Thymus (tissue), 14 donors: ENCODE measurements at places on chromosomes 5 and 9. TPM values are rescaled to one million over a fixed set of nuclear protein-coding genes. Genes with fewer than 3 reads are reported as not detected.
A peak's percentile ranks its signal among the peaks of the same experiment; 100 is the strongest.

DNA sequence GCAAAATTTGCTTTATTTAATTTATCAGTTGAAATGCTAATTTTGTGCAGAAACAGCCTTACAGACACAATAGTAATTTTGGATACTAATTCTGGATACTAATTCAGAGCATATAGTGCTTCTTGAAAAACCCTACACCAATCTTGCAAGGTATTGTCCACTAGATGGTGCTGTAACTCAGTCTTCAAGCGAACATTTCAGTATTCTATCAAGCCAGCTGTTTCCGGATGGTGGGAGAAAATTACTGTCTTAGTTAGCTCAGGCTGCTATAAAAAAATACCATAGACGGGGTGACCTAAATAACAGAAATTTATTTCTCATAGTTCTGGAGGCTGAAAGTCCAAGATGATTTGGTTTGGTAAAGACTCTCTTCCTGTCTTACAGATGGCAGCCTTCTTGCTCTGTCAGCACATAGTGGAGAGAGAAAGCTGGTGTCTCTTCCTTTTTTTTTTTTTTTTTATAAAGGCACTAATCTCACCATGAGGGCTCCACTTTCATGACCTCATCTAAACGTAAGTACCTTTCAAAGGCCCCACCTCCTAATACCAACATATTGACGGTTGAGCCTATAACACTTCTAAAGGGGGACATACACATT, 1306.5 kb upstream of the CDH9 start:
- no peaks in the 10 kb centered on the region for H3K36me3 ChIP-seq
- H3K4me1 ChIP-seq, result no peaks in the 10 kb centered on the region
- H3K27ac ChIP-seq, result no peak overlapping the region
- H3K27me3 ChIP-seq, result no peaks in the 10 kb centered on the region

CER1 gene
- 0.05 TPM for total RNA-seq

DNA sequence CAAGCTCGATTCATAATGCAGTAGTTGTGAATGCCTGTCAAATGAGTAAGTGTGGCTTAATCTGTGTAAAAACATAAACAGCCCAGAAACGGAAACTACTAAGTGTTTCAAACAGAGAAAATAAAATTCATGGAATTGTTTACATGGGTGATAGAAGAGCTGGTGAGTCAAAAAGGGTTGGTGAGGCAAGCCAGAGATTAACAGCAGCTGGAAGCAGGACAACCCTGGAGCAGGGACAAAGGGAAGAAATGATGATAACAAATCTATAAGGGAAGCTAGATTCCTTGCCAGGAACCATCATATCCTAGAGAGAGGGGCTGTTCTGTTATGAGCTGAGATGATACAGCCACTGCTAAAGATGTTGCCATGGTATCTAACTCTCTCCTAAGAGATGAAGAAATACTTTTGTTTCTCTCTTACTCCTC, 18.0 kb upstream of the PRR16 start:
- no peak overlapping the region for H3K4me3 ChIP-seq
- no peaks in the 10 kb centered on the region for H3K36me3 ChIP-seq
- H3K27me3 ChIP-seq, result no peaks in the 10 kb centered on the region
- H3K4me1 ChIP-seq, result no peaks in the 10 kb centered on the region

GRCh38 chr9:117392992-117393391, 21.9 kb downstream of the ASTN2 start:
- H3K27ac ChIP-seq, result no peak overlapping the region
- H3K4me3 ChIP-seq, result no peak overlapping the region
- no peaks in the 10 kb centered on the region for H3K27me3 ChIP-seq
- no peaks in the 10 kb centered on the region for H3K4me1 ChIP-seq
- H3K36me3 ChIP-seq, result no peaks in the 10 kb centered on the region

GRCh38 chr9:136618580-136619547, 43.9 kb upstream of the EGFL7 start:
- H3K36me3 ChIP-seq, result no peaks in the 10 kb centered on the region
- peak overlapping the region; percentile 38 for H3K27ac ChIP-seq
- no peak overlapping the region for H3K4me3 ChIP-seq
- peaks cover 10% of the 10 kb centered on the region for H3K4me1 ChIP-seq

CDKN2A gene
- 1.6 TPM for total RNA-seq

TARS1 gene
- total RNA-seq, result 112 TPM

DNA sequence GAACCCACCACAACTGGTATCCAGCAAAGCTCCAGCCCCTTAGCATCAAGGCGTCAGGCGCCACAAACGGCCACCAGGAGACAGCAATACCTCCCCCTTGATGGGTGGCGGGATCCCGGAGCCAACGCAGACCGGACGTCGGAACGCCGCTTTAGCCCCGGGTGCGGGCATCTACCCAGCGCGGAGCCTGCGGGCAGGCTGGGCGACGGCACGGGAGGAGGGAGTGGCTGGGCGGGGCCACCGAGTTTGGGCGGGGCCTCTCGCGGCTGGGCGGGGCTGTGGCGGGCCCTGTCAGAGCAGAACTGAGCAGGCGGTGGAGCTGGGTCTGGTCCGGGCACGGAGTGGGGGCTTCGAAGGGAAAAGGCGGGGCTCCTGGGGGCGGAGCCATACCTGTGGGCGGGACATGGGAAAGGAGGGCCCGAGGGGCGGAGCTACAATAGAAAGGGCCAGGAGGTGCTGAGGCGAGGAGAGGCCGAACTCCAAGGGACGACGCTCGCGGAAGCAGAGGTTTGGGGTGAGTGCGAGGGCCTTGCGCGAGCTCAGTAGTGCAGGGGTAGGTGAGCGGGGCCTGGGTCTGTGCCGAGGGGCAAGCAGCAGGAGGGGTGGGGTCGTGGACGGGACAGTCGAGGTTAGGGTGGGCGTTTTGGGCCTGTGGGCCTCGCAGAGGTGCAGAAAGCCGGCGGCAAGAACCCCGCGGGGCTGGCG, 40.2 kb upstream of the GARNL3 start:
- H3K27me3 ChIP-seq, result peaks cover 52% of the 10 kb centered on the region
- H3K4me3 ChIP-seq, result peak overlapping the region; percentile 46
- peaks cover 22% of the 10 kb centered on the region for H3K4me1 ChIP-seq
- H3K36me3 ChIP-seq, result peaks cover 3% of the 10 kb centered on the region
- peak; percentile 50 for DNase-seq

- DNase-seq, result no peak
- no peaks in the 10 kb centered on the region for H3K27me3 ChIP-seq
- no peaks in the 10 kb centered on the region for H3K36me3 ChIP-seq
- no peak overlapping the region for H3K4me3 ChIP-seq
- no peak overlapping the region for H3K27ac ChIP-seq
- no peaks in the 10 kb centered on the region for H3K4me1 ChIP-seq
These were observed 76.3 kb upstream of the PCA3 start for GRCh38 chr9:76687861-76688391.

- DNase-seq, result no peak
- no peaks in the 10 kb centered on the region for H3K36me3 ChIP-seq
- no peaks in the 10 kb centered on the region for H3K27me3 ChIP-seq
- H3K4me3 ChIP-seq, result no peak overlapping the region
- H3K27ac ChIP-seq, result no peak overlapping the region
- H3K4me1 ChIP-seq, result no peaks in the 10 kb centered on the region
These were observed 9.5 kb downstream of the KCNV2 start for GRCh38 chr9:2726650-2727340.

- peaks cover 6% of the 10 kb centered on the region for H3K36me3 ChIP-seq
- H3K4me3 ChIP-seq, result no peak overlapping the region
- DNase-seq, result no peak
- no peak overlapping the region for H3K27ac ChIP-seq
- no peaks in the 10 kb centered on the region for H3K27me3 ChIP-seq
- H3K4me1 ChIP-seq, result no peaks in the 10 kb centered on the region
These were observed 10.4 kb downstream of the SWI5 start for GRCh38 chr9:128286440-128286839.

CSF1R gene
- 7.6 TPM for total RNA-seq
